Activated CD8-positive, alpha-beta memory T cell treated with anti-CD3 and anti-CD28 coated beads for 1 hour (primary cell): ENCODE measurements at places on chromosomes 3 and 15.

- no peak for DNase-seq
Measured at GRCh38 chr3:170502297-170502696, 83.6 kb downstream of the SLC7A14 start.

DNA sequence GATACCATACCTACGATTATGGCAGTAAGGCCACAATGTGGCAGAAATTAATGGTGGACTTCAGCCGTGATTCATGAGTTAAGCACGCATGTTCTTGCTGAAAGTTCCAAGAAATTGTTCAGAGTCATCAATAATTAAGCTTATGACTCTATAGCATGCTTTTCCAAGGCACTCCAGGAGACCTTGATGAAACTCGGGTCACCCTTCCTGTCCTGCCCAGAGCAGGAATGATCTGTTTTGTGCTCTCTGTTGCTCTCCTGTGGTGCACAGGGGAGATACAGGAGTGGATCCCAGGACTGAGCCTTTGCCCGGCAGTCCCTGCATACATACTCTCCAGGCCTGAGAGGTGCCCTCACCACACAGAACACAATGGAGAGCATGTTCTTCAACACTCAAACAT lies 141.6 kb upstream of the SLC2A2 start:
- DNase-seq = no peak

DNA sequence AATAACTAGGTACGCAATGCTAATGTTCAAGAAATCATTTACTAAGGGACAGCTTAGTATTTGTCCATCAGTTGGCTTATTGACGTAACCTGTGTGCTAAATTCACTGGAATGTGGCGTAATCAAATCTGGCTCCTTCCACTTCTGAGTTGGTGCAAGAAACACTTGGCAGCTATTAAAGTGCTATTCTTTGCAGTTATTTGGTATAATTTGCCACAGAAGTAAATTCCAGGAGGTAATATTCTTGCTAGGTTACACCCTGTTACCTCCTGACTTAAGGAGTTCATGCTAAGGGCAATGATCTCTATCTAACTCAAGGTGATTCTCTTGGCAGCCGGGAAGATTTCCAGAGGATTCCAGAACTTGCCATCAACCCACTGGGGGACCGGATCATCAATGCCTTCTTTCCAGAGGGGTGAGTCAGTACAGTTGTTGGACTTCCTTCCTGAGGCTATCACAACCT lies 25.5 kb downstream of the CHP1 start:
- no peak for DNase-seq

- no peak for DNase-seq
Measured at GRCh38 chr15:65804252-65804931, 12.3 kb upstream of the DENND4A start.

GRCh38 chr15:74376825-74377581 lies 9.6 kb upstream of the CYP11A1 start:
- DNase-seq = no peak

GRCh38 chr3:137205394-137206045 lies 247.7 kb downstream of the IL20RB start:
- no peak for DNase-seq

GRCh38 chr3:24401811-24402185 lies 92.9 kb downstream of the THRB start:
- no peak for DNase-seq

GRCh38 chr15:38486936-38487335 lies 33.0 kb downstream of the FAM98B start:
- no peak for DNase-seq

DNA sequence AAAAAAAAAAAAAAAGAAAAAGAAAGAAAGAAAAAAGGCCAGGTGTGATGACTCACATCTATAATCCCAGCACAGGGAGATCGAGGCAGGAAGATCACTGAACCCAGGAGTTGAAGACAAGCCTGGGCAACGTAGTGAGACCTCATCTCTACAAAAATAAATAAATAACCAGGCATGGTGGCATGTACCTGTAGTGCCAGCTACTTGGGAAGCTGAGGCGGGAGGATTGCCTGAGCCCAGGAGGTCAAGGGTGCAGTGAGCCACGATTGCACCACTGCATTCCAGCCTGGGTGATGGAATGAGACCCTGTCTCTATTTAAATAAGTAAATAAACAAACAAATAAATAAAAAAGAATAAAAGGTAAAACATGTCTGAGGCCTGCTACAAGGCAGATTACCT lies 39.3 kb upstream of the LACTB start:
- DNase-seq = no peak

GRCh38 chr3:55434789-55435188 lies 52.3 kb downstream of the WNT5A start:
- DNase-seq = no peak

- DNase-seq = no peak
Measured at GRCh38 chr3:157067114-157067513, 92.8 kb downstream of the CCNL1 start.

DNA sequence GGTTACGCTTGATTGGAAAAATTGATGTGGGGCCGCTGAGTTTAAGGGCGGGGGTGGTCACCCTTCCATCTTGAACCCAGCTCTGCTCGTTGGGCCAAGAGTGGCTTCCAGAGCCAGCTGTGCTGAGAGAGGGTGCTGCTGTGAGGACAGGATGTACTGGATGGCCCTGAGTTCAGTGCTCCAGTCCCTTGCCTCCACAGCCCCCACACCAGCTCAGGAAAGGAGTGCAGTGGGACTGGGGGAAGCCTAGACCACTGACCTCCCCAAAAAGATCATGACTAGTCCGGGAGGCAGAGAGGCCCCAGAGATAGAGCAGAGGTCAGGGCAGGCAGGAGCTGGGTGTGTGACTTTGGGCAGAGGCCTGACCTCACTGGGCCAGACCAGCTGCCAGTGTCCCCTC lies 4.0 kb upstream of the PTH1R start:
- DNase-seq = no peak

DNA sequence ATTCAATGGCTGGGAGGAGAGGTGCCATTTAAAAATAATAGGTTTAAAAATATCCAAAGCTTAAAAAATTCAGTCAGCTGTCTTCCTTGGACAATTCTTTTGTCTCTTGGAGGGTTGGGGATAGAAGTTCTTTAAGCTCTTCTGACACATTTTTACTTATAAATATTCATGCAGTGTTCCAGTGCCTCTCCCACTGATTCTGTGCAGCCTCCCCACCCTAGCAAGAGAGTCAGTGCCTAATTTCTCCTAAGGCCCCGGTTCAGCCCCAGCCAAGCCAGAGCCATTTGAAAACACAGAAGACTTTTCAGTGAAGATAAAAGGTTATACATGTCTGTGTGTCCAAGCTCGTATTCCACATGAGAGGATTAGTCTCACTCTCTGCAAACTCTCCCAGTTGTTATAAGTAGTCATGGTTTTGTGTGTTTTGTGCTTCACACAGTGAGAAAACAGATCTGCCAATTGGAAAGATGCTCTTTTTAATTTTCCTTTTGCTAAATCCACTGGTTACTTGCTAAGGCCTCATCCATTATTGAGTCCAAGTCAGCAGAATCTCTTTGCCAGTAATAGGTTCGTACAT lies 141.3 kb downstream of the CD47 start:
- no peak for DNase-seq

DNA sequence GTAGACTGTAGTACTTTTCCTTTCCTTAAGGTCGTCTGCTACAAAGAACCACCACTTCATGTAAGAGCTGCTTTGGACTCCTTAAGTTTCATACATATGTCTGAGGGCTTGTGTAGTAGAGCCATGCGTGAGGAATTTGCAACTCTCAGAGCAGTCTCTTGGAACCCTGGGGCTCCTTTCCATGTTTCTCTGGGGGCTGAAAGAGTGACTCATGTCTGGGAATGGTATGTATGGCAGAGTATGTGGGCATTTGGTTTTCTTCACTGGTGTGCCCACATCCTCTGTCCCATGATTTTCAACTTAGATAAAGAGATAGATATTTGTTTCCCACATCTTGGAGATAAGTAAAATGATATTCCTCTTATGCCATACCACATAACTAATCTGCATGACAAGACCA lies 20.6 kb upstream of the RBM5 start:
- no peak for DNase-seq

GRCh38 chr15:45107941-45108630 lies 5.9 kb downstream of the DUOX2 start:
- DNase-seq = no peak

DNA sequence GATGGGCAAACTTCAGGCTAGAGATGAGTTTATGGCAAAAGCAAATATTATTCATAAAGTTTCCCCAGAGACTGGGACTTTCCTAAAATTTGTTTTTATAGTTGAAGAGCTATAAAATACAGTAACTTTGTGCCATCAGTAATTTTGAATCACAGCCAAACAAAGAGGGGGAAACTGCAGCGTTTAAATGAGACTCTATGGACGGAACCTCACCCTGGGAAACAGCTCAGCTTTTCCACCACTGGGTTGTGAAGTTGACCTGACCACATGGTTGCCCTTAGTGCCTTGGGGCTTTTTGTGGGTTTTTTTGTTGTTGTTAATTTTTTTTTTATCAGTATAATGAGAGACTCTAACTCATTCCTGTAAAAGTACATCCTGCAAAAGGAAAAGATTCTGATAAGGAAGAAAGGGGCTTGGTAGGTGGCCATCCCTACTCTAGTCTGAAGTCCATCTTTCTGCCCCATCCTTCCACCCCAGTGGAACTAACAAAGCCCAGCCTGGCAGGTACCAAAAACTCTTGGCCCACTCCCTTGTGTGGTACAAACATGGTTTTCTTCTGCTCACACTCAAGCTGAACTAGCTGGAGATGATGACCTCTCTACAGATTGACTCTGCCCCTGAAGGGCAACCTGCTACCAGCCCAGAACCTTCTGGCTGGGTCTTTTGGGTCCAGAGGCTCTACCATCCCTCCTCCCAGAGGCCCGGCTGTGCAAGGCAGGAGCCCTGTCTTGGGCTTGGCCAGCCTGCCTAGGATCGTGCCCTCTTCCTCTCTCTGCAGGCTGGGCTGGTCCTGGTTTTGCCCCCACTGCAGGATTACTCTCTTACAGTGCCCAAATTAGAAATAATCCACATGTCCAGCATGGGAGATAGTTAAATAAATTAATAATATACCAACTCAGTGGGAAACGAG lies 41.2 kb downstream of the RLBP1 start:
- DNase-seq = no peak

GRCh38 chr15:91916051-91916450 lies 62.5 kb downstream of the SLCO3A1 start:
- DNase-seq = no peak

GRCh38 chr3:31341130-31341529 lies 191.6 kb upstream of the STT3B start:
- no peak for DNase-seq

DNA sequence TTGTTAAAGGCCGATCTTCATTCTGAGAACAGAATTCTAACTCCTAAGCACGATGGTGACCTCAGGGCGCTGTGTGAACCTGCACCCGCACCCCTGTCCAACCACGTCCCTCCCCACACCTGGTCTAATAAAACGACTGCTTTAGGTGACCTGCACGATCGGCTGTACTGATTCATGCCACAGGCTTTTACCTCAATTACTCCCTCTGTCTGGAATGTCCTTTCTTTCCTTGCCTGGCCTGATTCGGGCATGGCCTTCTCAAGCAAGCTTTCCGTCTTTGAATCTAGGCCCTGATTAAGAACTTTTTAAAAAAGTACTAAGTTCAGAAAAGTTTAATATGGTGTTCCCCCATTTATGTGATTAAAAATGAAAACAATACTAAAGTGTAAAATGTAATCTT lies 842 bp upstream of the U2SURP start:
- no peak for DNase-seq

GRCh38 chr15:87746333-87746732 lies 510.2 kb downstream of the NTRK3 start:
- no peak for DNase-seq

GRCh38 chr3:23710555-23710954 lies 95.2 kb upstream of the UBE2E1 start:
- no peak for DNase-seq

DNA sequence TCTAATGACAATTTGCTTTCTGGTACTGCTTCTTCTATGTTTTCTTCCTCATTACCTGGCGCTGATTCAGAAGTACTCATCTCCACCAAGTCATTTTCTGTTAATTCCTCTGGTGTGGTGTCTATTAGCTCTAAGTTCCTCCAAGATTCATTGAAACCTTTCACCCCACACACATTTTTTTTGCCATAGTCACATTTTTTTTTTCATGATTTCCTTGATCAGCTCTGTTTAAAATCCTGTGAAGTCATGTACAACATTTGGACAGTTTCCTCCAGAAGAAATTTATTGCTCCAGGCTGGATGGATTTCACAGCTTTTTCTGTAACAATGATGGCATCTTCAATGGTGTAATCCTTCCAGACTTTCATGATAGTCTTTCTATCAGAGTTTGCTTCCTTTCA lies 243.2 kb upstream of the VEPH1 start:
- DNase-seq = no peak

DNA sequence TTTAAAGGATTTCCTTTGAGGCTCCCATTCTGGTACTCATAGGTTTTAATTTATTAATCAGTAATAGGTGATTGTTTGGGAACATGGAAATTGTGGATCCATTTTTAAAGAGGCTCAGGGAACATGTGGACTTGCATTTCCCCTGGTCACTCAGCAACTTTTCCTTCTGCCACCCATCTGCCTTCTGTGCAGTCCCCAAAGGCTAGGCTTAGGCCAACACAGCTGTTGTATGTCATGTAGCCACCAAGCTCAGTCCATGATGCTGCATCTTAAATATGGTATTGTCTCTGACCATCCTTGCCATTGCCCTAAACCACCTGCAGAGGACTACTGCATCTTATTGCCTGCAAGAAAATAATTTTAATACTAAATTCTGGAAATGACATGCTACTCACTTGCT lies 416.7 kb upstream of the SEMA6D start:
- DNase-seq = no peak

DNA sequence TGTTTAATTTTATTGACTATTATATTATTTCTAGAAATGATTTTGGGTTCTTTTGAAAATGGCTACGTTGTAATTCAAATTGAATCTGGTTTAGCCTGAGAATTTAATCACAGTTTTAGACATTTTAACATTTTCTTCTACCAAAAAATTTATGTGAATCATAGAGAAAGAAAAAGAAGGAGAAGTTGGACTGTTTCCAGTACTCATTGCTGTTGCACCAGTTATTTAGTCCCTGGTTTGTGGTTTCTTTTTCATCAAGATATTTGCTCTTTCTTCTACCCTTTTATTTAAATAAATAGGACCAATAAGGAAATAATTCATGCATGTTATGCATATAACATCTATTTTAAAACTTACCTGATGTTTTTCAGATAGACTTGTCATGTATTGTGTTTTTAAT lies 1337.1 kb downstream of the ROBO1 start:
- DNase-seq = no peak

- no peak for DNase-seq
Measured at GRCh38 chr15:98596885-98597392, 51.4 kb upstream of the IGF1R start.
